SHP77 treated with DMSO at 0.1 percent for 48 hours (cell line): ENCODE measurements at places on chromosomes 4 and X.

- no peak for DNase-seq
These were observed 310.5 kb upstream of the DDX53 start for GRCh38 chrX:22689290-22689689.

- DNase-seq: no peak
These were observed 62.9 kb upstream of the FRAS1 start for GRCh38 chr4:77994194-77994721.

GRCh38 chrX:140163371-140164159 lies 198.2 kb upstream of the CXorf66 start:
- no peak for DNase-seq

DNA sequence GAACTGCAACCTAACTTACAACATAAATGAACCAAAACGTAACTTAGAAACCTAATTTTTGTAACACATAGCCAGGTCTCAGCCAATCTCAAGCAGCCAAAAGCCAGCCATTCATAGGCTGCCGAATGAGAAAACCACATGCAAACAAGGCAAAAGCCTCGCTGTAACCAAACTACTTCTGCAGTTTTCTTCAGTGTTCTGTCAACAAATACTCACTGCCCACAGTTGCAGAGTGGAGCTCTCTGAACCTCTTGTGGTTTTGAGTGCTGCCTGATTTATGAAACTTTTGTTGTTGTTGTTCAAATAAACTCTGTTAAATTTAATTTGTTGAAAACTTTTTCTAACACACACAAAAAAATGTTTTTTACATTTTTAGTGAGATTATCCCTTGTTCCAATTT lies 251.2 kb downstream of the PAPSS1 start:
- DNase-seq: no peak

DNA sequence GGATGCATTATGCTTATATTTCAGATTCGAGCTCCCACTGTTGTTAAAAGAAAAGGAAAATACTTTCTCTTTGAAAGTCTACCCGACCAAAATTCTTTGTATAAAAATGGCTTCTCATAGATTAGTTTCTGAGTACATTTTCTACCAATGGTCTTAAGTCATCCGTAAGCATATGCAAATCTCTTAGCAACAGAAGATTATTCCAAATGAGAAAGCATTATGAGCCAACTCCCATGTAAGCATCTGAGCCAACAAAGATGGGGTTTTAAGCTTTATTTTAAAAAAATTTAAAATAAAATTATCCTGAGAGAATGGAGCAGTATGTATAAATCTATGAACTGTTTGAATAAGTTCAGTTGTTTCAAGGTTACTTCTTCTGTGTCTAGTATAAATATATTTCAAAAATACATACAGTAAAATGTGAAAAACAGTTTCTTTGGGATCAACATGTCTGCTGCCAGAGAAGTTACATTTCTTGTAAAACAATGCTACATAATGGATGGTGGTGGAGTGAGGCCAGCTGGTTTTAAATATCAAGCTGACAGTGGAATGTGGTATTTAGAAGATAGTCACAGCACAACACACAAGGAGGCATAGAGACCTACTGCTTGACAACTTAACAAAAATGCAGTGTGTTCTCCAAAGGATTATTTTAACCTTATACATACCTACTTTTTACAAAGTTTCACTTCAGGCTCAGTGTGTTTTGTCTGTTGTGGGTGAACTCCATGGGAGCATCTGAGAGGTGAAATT lies 199.5 kb upstream of the DIPK2B start:
- no peak for DNase-seq

GRCh38 chrX:2541603-2542002 lies 40.8 kb upstream of the DHRSX start:
- no peak for DNase-seq

DNA sequence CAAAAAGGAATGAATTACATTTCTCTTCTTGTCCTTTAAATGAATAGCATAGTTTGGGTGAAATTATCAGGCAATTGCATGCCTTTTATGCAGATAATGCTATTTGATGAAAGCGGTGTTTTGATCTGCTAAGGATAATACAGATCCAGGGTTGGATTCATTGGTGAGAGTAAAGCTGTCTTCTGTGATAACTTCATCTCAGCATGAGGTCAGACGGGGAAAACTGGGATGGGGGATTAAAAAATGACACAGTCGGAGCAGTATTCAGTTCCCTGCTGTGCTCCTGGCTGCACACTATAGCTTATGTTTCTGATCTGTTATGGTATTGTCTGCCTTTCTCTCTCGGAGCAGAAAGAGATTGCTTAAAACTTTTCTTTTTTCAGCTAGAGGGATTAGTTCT lies 105.9 kb upstream of the TENM3 start:
- DNase-seq: no peak

DNA sequence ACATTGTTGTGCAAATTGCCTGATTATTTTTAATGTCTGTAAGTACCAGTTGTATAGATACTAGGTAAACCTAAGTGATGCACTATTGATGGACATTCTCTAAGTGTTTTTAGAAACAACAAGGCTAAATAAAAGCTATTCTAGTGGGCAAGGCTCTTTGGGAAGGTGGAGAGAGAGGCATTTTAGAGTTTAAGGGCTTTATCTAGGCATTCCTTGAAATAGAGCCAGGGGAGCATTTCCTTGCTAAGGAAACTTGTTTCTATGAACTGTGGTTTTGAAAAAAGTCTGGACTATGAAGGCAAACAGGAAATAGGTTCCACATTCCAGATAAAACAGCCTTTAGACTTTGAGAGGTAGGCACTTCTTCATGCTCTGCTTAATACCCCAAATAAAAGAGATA lies 23.8 kb downstream of the BMX start:
- DNase-seq: no peak

DNA sequence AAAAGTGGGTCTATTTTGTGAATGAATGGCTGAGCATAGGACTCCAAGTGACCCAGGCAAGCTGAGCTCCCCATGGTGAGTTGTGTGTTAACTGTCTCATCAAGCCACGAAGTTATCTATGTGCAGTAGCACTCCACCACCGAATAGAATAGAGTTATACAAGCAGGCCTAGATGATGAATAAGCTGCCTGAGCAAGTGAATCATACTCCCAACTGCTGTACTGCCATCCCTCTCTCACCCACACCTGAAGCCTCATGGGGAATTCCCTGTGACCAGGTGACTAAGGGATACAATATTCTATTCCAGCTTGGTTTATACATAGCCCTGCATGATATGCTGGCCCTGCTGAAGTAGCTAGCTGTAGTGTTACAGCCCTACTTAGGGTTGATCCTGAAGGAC lies 38.7 kb downstream of the KDM5C start:
- no peak for DNase-seq

DNA sequence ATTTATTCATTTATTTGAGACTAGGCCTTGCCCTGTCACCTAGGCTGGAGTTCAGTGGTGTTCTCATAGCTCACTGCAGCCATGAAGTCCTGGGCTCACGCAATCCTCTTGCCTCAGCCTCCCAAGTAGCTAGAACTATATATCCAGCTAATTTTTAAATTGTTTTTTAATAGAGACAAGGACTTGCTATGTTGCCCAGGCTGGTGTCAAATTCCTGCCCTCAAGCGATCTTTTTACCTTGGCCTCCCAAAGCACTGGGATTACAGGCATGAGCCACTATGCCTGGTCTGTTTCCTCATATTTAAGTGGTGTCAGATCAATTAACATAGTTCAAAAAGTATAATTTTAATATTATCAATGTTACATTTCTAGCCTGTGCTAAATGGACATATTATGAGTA lies 68.5 kb downstream of the AFF1 start:
- DNase-seq: no peak

GRCh38 chr4:13966231-13967195 lies 339.0 kb upstream of the BOD1L1 start:
- no peak for DNase-seq

GRCh38 chrX:65674204-65674893 lies 6.9 kb downstream of the MSN start:
- DNase-seq: no peak

DNA sequence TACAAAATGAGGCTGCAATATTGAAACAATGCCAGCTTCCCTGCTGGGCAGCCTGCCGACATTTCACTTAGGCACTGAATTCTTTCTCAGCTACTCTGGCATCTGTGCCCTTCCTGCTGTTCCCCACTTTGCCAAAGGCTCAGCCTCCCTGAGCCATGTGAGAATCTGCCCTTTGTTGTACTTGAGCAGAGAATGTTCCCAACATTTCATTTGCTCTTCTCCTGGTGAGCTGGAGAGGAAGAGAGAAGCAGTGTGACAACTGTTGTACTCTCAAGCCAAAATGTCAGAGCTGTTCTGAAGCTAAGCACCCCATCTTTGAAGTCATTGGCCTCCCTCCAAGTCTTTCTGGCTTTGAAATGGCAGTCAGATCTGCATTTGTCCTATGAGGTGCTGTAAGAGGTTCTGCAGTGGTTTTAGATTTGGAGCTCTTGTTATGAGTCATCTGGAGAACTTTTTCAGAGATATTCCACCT lies 32.5 kb downstream of the LANCL3 start:
- DNase-seq: no peak

DNA sequence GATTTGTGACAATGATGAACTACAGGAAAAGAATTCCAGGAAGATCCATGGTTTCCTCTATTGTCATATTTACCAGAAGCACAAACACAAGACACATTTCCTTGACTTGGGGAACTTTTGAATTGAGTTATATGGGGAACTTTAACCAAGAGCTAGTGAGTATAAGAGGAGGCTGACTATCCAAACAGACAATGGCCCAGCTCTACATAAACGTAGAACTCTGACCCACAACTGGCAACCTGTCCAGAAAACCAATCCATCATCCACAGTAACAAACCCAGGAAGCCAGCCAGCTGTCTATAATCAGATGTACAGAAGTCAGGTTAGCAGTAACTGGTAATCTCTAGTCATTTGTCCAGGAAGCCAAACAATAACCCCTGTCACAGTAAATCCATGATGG lies 167.0 kb upstream of the CPEB2 start:
- DNase-seq: no peak

- no peak for DNase-seq
These were observed 67.5 kb downstream of the RBM47 start for GRCh38 chr4:40562208-40562607.

DNA sequence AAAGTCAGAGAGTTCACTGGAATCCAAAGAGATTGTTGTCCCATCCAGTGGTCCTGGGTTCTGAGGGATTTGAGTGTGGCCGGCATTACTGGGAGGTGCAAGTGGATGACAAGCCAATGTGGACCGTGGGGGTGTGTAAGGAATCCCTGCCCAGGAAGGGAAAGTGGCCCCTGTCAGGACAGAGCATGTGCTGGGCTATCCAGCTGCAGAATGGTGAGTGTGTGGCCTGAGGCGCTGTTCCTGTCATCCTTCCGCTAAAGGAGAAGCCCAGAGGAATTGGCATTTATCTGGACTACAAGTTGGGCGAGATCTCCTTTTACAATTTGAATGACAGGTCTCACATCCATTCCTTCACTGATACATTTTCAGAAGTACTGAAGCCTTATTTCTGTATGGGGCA lies 20.4 kb upstream of the TRIM60 start:
- no peak for DNase-seq

DNA sequence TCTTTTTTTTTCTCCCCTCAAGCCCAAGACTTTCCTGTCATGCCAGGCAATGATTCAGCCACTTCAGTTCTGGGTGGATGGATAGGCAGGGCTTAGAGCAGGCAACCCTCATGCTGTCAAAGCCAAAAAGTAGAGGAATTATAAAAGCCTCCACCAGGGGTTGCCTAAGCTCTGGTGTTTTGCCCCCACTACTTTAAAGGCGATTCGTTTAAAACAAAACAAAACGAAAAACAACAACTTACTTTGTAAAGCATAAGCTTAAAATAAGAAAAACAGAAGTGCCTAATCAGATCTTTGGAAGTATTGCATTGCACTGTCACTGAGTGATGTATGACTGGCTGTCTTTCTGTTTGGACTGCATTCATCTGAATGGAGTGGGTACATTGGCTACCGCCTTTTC lies 5.3 kb upstream of the IDS start:
- DNase-seq: no peak

DNA sequence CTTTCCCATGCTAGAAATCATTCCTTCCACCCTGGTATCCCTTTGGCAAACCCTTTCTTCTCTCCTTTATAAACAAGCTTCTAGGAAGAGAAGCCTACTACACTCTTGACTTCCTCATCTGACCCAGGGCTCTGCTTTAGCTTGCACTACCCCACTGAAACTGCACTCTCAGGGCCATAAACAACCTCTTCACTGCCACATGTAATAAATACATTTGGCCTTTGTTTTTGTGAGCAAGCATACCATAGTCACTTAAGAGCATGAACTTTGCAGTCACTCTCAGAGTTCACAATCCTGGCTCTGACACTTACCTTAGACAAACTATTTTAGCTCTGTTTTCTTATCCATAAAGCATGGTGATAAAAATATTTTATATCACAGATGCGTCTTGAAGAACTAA lies 50.7 kb upstream of the USP38 start:
- DNase-seq: no peak

DNA sequence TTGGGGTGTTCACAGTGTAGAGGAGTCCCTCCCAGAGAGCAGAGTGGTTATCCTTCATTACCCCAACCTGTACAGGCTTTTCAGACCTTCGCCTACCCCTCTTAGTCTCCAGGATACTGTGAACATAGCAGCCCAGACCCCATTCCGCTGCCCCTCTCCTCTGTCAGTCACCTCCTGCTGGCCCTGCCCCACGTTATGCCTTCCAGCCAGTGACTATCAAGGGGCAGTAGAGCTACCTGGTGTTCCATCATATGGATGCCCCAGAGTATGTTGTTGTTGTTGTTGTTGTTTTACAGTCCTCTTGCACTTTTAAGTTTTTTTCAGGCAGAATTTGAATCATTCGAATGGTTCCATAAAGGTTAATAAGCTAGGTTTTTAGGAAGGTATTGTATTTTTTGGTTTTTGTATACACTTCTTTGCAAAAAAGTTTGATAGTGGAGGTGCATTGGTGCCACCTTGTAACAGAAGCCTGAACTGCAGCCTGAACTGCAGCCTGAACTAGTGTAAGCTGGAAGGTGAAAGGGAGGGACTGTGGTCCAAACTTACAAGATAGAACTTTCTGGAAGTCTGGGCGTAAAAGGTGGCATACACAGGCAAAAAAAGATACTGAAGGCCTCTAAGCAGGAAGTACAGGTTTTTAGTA lies 101.4 kb upstream of the RAB40AL start:
- DNase-seq: peak; percentile 3

GRCh38 chr4:165191814-165192499 lies 15.4 kb upstream of the KLHL2 start:
- DNase-seq: no peak

GRCh38 chr4:177339477-177340374 lies 30.1 kb downstream of the NEIL3 start:
- DNase-seq: no peak

- DNase-seq: no peak
These were observed 59.2 kb upstream of the TMEM47 start for GRCh38 chrX:34716302-34716701.

GRCh38 chr4:18007625-18008024 lies 13.9 kb downstream of the LCORL start:
- no peak for DNase-seq

GRCh38 chrX:27860337-27860736 lies 52.5 kb downstream of the MAGEB10 start:
- no peak for DNase-seq

GRCh38 chr4:150389896-150390530 lies 191.9 kb upstream of the MAB21L2 start:
- DNase-seq: no peak

GRCh38 chr4:73669410-73670183 lies 49.4 kb upstream of the RASSF6 start:
- peak; percentile 28 for DNase-seq
